ENCODE measurements at places on chromosomes 4 and X.

- no peak for DNase-seq
Observed at GRCh38 chr4:84498203-84498934, 723 bp downstream of the NKX6-1 start.

GRCh38 chr4:86300516-86300915 lies 59.3 kb downstream of the MAPK10 start:
- peak; percentile 44 for DNase-seq

DNA sequence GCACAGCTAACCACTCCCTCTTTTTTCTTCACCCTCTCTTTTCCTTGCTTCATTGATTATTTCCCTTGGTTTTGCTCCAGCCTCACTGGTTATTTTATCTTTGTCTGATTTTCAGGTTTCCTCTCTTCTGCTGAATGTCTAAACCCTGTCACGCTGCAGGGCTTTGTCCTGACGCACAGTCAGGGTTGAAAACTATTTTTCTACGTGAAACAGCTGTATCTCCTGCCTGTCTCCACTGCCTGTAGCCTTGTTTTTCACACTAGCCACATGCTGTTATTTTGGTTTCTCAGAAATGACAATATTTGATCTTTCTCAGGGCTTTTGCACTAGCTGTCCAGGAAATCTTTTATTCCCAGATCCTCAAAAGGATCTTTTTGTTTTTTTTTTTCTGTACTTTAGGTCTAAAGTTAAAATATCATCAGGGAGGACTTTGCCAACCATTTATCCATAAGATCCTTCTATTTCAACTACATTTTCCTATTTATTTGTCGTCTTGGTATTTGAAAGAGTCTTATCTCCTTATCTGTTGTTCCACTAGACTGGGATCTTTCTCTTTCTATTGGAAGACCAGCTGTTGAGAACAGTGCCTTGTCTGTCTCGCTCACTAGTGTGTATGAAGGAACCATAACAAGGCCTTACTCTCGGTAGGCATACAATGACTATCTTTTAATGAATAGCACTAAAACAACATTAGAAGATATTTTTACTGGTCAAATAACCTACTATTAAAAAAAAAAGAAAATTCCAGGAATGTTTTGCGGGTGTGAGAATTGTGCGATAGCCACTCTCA lies 164.3 kb downstream of the PDHA2 start:
- DNase-seq, result no peak

GRCh38 chrX:31223817-31224216 lies 152.0 kb upstream of the FTHL17 start:
- DNase-seq, result peak; percentile 65

GRCh38 chr4:77852892-77853495 lies 9.6 kb upstream of the MRPL1 start:
- no peak for DNase-seq

DNA sequence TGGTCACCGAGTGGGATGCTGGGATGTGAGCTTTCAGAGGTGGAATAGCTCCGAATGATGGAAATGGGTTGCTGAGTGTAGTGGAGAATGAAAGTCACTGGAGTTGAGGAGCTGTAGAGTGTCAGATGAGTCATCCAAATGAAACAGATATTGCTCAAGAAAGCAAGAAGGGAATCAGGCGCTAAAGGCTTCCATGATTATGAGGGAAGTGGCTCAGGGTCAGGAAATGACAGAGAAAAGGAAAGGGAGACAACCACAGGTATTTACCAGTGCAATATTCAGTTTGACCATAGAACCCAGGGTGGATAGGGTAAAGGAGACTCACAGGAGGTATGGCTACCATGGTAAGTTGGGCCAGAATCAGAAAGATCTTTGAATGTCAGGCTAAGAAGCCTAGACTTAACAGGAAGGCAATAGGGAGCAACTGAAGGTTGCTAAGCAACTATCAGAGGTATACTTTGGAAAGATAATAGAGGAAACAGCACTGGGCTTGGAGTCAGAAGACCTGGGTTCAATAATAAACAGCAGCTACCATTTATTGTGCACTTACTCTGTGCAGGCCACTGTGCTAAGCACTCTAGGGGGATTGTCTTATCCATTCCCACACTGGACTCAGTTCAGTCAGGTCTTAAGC lies 11.7 kb downstream of the LAS1L start:
- peak; percentile 0 for DNase-seq

DNA sequence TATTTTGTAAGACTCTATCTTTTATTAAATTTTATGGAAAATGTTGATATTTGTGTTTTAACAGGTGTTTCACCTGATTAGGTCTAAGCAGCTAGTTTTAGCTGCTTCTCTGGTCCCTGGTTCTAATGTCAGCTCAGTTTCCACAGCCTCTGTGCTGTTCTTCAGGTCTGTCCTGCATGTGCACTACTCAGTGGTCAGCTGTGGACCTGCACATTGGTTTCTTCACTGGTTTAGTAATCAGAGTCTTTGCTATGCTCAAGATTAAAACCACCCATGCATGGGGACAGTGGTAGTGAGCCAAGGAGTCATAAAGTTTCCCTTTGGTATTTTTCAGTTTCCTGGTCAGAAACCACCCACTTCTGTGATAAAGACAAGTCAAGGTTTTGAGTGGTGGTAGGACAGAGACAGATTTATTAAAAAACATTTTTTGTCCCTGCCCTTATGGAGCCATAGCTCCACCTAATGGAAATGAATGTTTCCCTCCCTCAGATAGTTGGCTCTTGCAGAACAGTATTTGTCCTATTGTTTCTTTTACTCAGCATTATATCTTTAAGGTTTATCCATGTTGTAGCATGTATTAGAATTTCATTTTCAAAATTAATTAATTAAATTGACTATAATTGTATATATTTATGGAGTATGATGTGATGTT lies 36.8 kb upstream of the VBP1 start:
- DNase-seq, result no peak

GRCh38 chr4:75101906-75102786 lies 169.2 kb downstream of the PARM1 start:
- DNase-seq, result no peak

GRCh38 chrX:48580662-48581061 lies 6.4 kb downstream of the RBM3 start:
- DNase-seq, result no peak

DNA sequence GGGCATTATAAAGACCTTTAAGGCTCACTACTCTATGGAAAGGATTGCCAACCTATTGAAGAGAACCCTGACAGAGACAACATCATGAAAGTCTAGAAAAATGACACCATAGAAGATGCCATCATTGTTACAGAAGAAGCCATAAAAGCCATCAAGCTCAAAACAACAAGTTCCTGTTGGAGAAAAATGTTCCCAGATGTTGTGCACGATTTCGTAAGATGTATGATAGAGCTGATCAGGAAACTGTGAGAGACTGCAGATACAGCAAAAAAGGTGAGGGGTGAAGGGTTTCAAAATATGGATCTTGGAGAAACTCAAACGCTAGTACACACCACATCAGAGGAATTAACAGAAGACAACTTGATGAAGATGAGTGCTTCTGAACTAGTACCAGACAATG lies 53.3 kb downstream of the WDFY3 start:
- DNase-seq, result no peak

DNA sequence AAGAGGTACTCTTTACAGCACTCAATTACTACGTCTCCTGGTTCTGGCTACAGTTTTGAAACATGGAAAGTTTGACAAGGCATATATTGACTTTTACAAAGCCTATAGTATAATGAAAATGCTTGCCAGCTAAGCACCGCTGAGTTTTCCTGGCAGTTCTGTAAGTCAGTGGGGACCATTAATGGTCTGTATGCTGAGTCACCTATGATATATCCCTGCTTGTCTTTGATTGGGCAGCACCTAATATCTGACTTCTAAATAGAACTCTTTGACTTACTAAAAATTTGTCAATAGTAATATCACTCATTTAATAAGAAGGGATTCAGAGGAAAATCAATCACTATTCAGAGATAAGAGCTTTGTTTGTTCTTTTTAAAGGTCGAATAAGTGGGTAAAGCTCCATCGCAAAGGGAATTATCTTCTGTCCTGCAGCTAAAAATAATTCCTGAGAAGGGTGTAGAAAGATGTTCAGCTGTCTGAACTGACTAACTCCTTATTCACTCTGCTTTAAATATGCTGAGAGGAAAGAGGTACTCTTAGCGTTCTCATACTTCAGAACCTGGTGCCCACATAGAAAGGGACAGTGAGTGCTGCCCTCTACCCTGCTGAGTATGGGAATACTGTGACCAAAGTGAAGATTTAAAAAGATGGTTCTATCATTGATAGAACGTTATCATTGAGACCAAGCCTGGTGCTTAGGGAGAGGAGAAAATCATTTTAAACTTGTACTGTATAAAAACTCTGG lies 959 bp downstream of the SMPX start:
- peak; percentile 8 for DNase-seq

DNA sequence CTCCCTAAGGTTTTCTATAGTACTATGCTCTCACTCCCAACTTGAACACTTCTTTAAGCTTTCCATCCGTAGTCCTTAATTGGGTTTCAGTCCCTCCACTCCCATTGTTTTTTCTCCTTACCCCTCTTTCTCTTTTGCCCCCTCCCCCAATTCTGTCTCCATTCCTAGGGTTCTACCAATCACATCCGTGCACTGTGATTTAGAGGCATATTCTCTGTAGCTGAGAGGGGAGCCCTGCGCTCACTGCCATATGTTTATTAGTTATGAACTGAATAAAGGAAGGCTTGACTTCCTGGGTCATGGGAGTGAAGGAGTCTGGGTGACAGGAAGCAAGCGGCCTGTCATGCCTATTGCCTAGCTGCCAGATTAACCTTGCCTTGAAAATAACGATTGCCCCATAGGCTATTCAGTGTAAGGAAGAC lies 471 bp downstream of the MCTS1 start:
- DNase-seq, result peak; percentile 55

- DNase-seq, result no peak
Observed at GRCh38 chr4:169384779-169385178, 114.0 kb upstream of the SH3RF1 start.

DNA sequence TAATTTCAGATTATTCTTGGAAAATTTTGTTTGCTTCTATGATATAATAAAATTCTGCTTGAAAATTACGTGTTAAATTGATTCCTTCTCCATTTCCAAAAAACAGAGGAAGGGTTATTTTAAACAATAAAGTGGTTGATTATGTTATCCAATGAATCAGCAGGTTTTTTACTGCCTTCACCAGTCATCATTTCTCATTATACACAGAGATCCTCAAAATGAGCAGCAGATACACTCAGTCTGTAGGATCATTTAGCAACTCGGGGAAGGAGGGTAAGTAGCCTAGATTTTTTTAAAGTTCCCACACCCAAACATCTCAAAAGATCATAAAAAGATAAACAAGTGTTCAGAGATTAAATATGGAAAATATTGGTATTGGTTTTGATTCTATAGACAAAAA lies 6.8 kb upstream of the TMEM144 start:
- no peak for DNase-seq
